ENCODE measurements at places on chromosomes 7 and 10.

DNA sequence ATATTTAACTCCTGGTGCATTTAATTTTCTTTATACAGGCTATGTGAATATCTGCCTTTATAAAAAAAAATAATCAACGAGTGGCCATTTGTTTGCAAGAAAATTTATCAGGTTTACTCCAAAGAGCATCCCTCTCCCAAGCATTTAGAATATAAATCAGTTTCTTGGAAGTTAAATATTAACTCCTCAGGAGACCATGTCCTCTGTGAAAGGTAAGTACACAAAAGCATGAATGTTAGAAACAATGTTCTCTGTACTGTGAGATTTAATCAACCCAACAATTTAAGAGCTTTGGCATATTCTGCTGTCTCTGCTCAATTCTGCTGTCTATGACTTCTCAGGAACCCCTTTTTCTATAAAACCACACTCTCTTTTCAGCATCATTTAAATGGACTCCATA lies 119.3 kb upstream of the LAMB4 start:
- no peak for DNase-seq

DNA sequence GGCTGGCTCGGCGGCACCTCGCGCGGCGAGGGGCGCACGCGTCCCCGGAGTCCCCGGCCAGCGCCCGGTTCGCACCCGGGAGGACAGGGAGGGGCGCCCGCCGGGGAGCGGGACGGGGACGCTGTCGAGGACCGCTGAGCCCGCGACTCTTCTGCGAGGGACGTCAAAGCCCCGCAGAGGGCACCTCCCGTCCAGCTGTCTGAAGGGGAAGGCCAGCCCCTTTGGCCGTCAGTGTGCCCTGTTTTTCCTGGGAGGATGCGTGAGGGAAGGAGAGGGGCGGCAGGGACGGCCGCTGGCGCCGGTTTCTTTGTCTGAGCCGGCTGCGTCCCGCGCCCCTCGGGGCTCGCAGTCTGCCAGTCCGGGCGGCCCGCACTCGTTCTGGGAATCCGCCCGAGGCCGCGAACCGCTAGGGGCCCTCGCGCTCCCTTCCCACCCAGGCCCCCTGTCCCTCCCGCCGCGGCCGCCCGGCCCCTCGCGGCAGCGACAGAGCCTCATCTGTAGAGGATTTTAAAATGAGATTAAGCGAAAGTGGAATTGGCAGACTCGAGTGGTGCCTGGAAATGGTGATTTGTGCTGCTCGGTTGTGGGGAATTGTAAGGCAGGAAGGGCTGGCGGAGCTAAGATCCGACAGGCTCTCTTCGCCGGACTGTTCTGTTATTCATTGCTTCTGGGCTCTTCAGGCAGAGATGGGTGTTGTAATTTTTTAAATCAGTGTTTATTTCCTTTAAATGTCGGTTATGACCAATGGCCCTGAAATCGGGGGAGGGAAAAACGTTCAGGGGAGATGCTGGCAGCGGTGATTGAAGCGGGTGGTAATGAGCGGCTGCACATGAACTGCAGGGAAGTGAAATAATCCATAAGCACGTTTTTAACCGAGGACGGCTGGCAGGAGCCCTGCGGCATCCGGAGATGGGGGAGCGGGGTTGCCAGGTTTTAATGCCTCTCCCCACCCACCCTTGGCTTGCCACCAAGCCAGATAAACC lies 618 bp upstream of the RELN start:
- peak; percentile 69 for DNase-seq

- DNase-seq: no peak
Measured at GRCh38 chr10:89566992-89567391, 31.6 kb upstream of the SLC16A12 start.

GRCh38 chr7:96979551-96980276 lies 25.6 kb upstream of the DLX6 start:
- no peak for DNase-seq

- DNase-seq: no peak
Measured at GRCh38 chr7:122300211-122300932, 4.2 kb downstream of the FEZF1 start.

DNA sequence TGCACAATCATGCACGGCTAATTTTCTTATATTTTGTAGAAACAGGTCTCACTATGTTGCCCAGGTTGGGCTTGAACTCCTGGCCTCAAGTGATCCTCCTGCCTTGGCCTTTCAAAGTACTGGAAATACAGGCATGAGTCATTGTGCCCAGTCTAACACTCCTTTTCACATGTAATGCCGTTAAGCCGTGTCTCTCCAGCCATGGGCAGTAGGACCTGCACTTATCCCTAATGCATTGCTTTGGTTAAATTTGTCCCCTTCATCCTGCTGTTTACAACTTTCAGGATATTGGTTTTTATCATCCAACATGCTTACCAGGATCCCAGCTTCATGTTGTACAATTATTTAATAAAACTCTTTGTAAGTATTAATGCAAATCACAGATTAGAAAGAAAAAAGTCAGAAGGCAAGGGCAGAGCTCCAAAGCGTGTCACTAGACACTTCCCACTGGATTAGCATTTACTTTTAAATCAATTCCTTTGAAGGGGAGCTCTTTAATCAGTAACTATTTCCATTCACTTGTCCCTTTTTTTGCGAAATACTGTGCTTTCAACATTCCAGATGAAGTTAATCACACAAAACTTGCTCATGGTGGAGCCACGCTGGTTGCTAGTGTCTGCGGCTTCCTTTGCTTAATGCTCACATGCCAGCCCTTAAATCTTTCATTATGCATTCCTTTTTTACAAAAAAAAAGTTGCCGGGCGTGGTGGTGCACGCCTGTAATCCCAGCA lies 256.0 kb upstream of the AUTS2 start:
- DNase-seq: no peak

- no peak for DNase-seq
Measured at GRCh38 chr10:50361946-50362345, 110.6 kb upstream of the ASAH2 start.

GRCh38 chr7:27065709-27066108 lies 30.1 kb downstream of the HOXA1 start:
- no peak for DNase-seq

DNA sequence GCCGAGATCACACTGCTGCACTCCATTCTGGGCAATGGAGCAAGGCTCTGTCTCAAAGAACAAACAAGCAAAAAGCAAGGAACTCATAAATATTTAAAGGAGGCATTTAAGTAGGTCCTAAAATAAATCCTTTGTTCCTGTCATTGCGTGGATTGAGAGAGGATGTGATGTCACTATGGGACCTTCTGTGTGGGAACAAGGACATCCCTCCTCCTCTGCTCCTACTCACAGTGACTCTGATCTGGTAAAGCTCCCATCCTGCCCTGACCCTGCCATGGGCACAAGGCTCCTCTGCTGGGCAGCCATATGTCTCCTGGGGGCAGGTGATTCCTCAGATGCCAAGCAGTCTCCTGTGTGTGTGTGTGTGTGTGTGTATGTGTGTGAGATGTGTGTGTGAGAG lies 74.1 kb upstream of the PRSS58 start:
- no peak for DNase-seq
